H9 (cell line): ENCODE measurements at places on chromosomes 6 and 20. TPM values are rescaled to one million over a fixed set of nuclear protein-coding genes. Genes with fewer than 3 reads are reported as not detected.

GRCh38 chr20:19018881-19019280, 193.6 kb upstream of the SLC24A3 start:
- no peaks in the 10 kb centered on the region for H3K4me1 ChIP-seq
- H3K27ac ChIP-seq: no peak overlapping the region
- H3K4me3 ChIP-seq: no peak overlapping the region
- DNase-seq: no peak

EBF4 gene
- total RNA-seq: 3.9 and 4.3 TPM in 2 replicates

DNA sequence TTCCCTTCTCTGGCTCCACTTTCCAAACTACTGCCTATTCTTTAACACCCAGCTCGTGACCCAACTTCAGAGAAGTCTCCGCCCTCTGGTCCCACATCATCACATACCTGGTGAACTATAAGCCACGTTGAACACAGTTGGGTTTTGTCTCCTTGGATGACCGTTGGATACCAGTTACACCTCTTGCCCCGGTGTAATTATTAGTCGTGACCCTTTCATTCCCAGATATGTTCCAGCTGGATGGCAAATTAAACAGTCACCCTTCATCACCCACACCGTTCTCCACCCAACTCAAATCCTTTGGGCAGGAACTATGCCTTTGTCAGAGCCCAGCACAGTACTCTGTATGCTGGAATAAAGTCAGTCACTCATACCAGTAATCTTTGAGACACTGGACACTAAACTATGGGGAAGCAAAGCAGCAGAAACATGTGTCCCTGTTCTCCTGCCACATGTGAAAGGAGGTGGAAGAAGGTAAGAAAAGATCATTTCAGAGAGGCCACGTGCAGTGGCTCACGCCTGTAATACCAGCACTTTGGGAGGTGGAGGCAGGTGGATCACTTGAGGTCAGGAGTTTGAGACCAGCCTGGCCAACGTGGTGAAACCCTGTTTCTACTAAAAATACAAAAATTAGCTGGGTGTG, 22.5 kb downstream of the PLAGL2 start:
- H3K27me3 ChIP-seq: no peaks in the 10 kb centered on the region
- H3K36me3 ChIP-seq: peaks cover 3% of the 10 kb centered on the region
- H3K4me1 ChIP-seq: no peaks in the 10 kb centered on the region
- H3K4me3 ChIP-seq: no peak overlapping the region

FAM217B gene
- 22.8 and 24.5 TPM in 2 replicates for total RNA-seq
